ENCODE measurements at places on chromosomes 1 and 21. TPM values are rescaled to one million over a fixed set of nuclear protein-coding genes. Genes with fewer than 3 reads are reported as not detected.

DNA sequence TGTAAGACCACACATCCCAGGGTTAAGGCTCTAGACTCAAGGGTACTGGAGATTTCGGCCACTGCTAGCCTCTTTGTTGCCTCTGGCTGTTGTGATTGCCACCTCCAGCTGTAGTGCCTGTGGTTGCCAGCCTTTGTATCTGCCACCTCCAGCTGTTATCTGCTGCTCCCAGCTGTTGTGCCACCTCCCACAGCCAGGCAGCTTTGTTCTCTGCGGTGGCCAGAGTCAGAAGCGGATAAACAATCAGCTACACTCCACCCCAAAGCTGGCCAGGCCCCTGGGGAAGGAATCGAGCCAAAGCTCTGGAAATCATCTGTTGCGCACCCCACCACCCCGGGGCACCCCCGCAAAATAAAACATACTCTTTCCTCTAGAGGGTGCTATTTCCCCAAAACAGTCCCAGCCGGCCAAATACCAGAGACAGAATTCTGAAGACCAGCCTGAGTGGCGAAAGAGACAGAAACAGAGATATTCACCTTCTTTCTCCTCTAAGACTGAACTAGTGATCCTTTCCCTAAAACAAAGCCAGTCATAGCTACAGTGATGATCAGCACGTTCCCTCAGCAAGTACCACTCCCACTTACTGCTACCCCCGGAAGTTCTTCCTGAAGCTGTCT, 14.8 kb upstream of the PIGM start:
- peak; percentile 58 for DNase-seq

DNA sequence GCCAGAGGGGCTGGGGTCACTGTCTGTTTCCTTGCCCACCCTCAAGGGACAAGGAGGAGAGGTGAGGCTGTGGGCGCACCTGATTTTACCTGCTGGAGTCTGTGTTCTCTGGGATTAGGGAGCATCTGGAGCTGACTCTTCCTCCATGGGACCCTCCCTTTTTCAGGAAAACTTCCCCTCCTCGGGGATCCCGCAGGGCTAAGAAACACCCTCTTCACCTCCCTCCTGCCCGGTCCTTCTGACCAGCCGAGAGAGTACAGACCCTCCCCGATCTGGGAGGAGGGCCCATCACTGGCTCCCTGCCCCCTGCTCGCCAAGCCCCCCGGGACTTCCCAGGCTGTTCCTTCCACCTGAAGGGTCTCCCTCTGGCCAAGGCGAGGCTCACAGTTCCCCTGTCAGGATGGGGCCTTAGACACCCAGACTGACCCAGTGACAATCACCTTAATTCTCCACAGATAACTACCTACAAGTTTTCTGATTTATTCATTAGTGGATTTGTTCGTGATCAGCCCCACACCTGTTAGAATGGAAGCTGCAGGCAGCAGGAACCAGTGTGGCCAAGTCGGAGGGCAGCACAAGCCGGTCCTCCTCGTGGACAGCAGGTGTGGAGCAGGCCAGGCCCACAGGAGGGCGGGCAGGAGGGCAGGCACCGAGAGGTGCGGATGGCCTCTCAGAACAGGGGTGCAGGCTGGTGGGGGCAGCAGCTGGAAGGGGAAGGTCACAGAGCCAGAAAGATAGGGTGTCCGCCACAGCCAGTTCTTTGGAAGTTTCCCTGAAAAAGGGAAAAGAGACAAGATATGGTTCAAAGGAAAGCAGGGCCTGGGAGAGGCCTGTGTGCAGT, 15.9 kb upstream of the SAMD11 start:
- no peak for DNase-seq

DNA sequence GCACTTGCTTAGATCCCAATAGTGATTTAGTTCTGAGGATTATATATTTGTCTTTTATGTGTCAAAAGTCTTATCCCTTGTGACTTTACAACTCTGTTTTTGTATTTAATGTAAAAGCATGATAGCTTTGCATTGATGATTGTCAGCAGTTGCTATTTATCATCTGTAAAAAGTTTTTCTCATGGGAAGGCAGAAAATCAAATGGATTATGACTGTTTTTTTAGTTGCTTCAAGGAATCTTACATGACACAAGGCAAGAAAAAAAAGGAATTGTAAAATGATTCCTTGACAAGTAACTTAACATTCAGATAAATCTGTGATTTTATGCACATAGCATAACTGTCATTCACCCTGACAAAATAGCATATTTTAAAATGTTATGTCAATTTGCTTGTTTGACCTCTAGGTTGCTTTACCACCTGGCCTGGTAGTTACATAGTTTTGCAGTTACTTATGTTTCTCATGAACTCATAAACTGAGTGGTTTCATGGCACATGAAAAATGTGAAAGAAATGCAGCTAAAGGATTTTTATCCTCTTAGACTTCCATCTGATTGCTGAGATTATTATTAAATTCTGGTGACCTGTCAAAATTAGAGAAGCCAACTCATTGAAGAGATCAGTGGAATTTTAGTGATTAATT, 622.6 kb downstream of the ADGRL2 start:
- DNase-seq = no peak

DNA sequence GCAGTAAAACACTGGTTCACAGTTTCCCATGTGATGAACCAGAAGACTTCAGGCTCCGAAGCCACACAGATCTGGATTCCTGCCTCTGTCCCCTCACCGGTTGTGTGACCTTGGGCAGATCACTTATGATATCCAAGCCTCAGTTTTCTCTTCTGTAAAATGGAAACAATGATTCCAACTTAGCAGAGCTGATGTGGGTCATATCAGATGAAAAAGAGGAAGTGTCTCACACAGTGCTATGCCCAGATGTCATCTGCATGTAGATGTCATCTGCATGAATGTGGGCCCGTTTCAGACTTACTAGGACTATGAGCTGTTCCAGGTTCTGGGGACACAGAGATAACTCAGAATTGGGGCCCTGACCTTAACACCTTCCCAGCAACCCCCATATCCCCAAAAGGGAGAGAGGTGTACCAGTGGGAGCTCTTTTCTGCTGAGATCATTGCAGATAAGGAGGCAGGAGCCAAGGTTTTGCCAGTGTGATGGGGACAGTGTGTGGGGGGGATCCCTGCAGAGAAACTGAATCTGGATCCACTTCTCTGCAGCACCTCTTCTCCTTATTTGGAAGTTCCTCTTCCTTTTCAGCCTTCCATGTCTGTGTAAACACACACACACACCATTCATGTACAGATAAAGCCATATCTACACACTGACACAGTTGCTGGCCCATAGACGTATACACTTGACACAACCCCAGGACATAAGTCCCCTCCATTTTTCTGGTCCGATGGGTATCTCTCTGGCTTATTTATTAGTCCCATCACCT, 5.0 kb upstream of the ADGRB2 start:
- DNase-seq = no peak

- no peak for DNase-seq
Measured at GRCh38 chr21:43829575-43830119, 35.4 kb upstream of the AGPAT3 start.

GRCh38 chr1:40264354-40264781, 6.3 kb downstream of the ZMPSTE24 start:
- DNase-seq = no peak

- DNase-seq = no peak
Measured at GRCh38 chr21:38243732-38244406, 12.9 kb upstream of the KCNJ15 start.

- DNase-seq = peak; percentile 69
Measured at GRCh38 chr21:34890724-34891612, 158.1 kb downstream of the RUNX1 start.

GRCh38 chr21:36474591-36474990, 5.3 kb downstream of the CLDN14 start:
- DNase-seq = no peak

GRCh38 chr1:54480525-54480848, 67.5 kb upstream of the ACOT11 start:
- DNase-seq = no peak

GRCh38 chr1:167905182-167905581, 8.8 kb downstream of the ADCY10 start:
- DNase-seq = peak; percentile 11

- no peak for DNase-seq
Measured at GRCh38 chr1:19457607-19458006, 27.7 kb downstream of the CAPZB start.

- DNase-seq = no peak
Measured at GRCh38 chr1:24452922-24453485, 37.4 kb downstream of the NIPAL3 start.

DNA sequence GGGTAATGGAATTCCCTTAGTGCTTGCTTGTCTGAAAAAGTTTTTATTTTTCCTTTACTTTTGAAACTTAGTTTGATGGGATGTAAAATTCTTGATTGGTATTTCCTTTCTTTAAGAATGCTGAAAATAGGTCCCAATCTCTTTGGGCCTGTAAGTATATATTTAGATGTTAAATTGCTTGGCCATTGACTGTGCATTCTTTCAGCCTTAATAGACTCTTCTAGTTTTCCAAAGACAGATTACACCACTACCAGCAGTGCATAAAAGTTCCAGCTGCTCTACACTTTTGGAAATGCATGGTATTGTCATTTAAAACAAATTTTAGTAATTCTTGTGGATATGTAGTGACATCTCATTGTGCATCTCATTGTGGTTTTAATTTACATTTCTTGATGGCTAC, 464.8 kb upstream of the USP24 start:
- peak; percentile 92 for DNase-seq

DNA sequence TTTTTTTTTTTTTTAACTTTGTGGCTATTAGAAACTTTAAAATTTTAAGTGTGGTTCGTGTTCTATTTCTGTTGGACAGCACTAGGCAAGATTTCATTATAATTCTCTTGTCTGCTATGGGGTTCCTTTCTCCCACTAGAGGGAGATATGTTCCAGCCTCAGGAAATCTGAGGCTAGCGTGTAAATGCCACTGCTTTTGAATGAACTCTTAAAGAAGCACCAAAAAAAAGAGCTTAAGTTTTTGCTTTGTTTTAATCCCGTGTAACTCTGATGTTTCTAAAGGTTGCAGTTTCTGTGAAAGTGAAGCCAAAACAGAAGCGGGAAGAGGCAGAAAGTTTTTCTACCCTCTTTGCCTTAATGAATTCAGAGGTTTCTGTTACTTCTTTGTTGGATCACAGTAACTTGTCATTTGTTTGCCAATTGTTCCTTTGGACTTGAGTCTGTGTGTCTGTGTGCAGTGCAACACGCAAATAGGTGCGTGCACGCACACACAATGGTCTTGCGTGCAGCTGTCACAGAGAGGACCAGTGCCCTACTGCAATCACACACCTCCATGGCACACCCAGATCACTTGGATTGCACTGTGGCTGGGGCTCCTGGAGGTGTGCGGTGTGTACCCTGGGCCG, 32.3 kb downstream of the HHAT start:
- DNase-seq = peak; percentile 77

DNA sequence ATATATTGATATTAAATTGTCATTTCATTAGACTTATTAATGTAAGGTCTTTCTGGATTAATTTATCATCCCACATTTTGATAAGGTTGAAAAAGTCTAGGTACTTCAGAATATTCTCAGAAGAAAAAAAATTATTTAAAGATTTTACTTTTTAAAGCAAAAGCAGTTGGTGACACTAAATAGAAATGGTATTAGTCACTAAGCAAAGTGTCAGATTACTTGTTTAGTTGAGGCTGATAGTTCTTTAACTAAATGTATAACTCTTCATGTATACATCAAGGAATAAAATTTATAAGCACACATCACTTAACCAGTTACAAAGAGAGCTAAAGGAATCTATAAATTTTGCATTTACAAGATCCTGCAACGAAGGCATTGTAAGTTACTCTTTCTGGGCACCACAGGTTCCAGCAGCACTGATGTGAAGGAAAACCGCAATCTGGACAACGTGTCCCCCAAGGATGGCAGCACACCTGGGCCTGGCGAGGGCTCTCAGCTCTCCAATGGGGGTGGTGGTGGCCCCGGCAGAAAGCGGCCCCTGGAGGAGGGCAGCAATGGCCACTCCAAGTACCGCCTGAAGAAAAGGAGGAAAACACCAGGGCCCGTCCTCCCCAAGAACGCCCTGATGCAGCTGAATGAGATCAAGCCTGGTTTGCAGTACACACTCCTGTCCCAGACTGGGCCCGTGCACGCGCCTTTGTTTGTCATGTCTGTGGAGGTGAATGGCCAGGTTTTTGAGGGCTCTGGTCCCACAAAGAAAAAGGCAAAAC, 101.1 kb downstream of the ADARB1 start:
- DNase-seq = no peak

- DNase-seq = no peak
Measured at GRCh38 chr1:222680080-222680479, 32.2 kb downstream of the AIDA start.

GRCh38 chr1:224528900-224529299, 87.2 kb upstream of the CNIH3 start:
- peak; percentile 86 for DNase-seq

- no peak for DNase-seq
Measured at GRCh38 chr1:23029337-23029736, 10.1 kb downstream of the KDM1A start.

- no peak for DNase-seq
Measured at GRCh38 chr1:173422456-173422976, 54.6 kb upstream of the PRDX6 start.

DNA sequence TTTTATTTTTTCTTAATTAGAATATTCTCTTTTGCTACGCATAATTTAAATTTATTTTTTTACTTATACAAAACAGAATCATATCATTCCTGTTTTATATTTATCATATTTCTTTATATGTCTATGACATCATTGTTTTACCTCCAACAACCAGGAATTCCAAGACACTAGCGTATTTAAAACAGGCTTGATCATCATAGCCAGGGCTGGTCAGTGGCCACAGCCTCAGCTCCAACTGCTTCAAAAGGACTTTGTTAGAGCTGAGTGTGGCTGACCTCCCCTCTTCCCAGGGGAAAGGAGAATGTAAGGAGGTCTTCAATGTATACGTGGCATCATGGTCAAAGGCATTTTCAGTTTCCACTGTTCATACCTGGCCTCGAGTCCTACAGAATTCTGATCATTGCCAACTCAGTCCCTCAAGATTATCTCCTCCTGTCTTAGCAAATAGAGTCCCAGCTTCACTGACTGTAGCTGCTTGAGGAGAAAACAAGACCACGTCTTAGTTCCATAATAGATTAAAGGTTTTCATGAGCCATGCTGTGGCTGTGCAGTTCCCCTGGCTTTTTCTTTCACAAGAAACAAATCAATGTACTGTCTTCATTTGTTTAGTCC, 444.0 kb downstream of the PTPRC start:
- DNase-seq = no peak

- DNase-seq = no peak
Measured at GRCh38 chr1:31595836-31596736, 19.8 kb downstream of the TINAGL1 start.

DNA sequence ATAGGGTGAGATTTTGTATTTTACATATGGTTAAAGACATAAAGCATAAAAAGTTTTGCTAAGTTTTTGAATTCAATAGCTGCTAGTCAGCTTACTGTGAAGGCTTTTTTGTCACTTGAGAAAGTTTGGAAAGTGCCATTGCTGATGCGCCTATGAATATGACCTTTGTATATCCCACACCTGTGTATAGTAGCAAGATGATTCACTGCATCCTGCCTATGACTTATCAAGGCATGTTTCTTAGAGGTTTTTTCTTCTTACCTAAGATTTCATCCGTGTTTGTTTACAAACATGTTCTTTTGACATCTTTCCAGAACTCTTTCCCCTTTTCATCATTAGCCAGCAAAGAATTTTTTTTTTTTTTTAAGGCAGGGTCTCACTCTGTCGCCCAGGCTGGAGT, 51.5 kb downstream of the PRKAA2 start:
- no peak for DNase-seq

C21orf91 gene
- total RNA-seq = 13.1 TPM

PGBD5 gene
- not detected for total RNA-seq

CNTN2 gene
- total RNA-seq = not detected

CFHR3 gene
- total RNA-seq = not detected

NDUFV3 gene
- 53.1 TPM for total RNA-seq

FALEC gene
- not detected for total RNA-seq

KRTAP10-12 gene
- not detected for total RNA-seq

KLF17 gene
- 1.1 TPM for total RNA-seq

RHBG gene
- total RNA-seq = not detected

SPAG17 gene
- 0.09 TPM for total RNA-seq

FOXD3 gene
- not detected for total RNA-seq

ANKRD65 gene
- total RNA-seq = 2.4 TPM

Data from fibroblast of the aortic adventitia (primary cell).